SK-MEL-5 (cell line): ENCODE measurements at places on chromosomes 1 and 21.

DNA sequence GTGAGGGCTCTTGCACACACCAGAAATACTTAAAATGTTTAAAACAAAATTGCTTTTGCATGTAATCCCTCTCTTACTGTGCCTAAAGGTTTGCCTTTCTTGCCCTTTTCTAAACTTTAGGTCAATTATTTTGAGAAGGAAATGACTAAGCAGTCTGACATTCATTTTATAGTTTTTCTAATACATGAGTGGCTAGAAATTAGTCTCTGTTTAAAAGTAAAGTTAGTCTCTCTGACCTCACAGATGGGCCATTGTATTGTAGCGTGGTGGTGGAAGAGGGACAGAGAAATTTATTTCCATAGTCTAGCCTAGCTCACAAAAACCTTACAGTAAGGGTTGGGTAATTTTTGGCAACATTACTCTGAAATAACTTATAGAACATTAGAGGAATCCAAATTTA lies 3.6 kb upstream of the COL11A1 start:
- DNase-seq: peak; percentile 76

DNA sequence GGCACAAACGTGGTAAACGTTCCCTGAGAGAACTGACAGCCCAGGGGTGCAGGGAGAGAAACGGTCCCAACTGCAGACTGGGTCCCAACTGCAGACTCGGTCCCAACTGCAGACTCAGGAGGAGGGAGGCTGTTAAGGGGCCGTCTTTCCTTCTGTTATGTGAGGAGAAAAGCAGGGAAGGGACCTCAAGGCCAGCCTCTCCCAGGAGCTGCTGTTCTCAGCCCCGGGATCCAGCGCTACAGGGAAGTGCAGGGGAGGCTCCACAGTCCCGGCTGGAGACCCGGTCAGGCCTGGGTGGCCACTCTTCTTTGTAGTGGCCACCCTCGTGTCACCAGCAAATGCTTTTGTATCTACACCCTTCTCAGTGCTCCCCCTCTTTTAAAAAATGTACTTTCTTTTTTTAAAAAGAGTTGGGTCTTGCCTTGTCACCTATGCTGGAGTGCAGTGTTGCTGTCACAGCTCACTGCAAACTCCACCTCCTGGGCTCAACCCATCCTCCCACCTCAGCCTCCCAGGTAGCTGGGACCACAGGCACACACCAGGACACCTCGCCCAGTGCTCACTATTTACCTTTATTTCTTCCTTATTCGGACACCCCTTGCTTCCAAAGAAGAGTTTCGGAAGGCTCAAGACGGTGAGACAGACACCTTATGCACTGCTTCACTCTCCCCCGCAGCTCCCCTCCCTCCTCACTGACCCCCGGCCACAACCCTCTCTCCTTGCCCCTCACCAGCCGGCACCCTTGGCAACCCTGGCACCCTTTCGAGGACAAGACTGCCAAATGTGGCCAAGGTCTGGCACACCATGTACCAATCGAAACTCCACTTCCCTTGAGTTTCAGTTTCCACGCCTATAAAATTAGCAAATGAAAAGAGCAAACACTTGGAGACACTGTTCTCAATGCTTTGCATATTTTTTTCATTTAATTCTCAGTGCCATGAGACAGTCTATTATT lies 21.8 kb downstream of the CAPN2 start:
- no peak for DNase-seq

- no peak for DNase-seq
Measured at GRCh38 chr1:202014915-202015661, 4.7 kb downstream of the ELF3 start.

- no peak for DNase-seq
Measured at GRCh38 chr1:200479816-200480215, 70.0 kb upstream of the ZNF281 start.

GRCh38 chr1:194184425-194184824 lies 998.0 kb upstream of the B3GALT2 start:
- no peak for DNase-seq

DNA sequence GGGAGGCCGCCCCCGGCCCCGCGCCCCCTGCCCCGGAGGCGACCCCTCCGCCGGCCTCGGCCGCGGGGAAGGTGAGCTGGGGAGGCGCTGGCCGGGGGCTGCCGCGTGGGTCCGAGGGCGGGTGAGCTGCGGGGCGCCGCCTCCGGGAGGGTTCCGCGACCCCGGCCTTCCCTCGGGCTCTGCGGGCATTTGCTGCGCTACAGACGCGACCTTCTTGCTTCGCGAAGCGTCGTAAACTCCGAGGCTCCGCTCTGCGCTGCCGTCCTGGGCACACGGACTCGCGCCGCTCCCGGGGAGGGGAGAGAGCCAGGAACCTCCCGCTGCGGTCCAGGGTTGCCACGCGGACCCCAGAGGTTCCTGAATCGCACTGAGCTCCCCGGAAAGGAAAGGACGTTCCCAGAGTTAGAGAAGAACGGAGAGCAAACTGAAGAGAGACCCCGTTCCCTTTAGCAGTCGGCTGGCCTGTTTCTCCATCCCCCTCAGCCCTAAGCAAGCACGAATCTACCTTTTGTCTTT lies 345 bp downstream of the SLX9 start:
- no peak for DNase-seq

GRCh38 chr21:27639286-27639685 lies 672.4 kb upstream of the ADAMTS5 start:
- DNase-seq: no peak

- DNase-seq: peak; percentile 64
Measured at GRCh38 chr1:43121256-43121900, 50.7 kb downstream of the EBNA1BP2 start.

DNA sequence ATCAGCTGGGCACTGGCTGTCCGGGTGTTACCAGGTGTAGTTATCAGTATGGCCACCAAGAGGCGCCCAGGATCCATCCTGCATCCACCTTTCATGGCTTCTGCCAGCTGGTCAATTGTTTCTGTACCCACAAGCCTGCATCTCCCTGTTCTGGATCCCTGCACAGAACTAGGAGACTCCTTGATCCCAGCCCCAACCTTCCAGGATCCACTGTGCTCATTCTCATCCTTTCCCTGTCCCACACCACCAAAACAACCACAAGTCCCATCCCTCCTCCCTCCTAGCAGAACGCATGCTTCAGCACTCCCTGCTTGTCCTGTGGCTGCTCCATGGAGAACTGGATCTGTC lies 27.2 kb upstream of the FOXE3 start:
- DNase-seq: peak; percentile 78

DNA sequence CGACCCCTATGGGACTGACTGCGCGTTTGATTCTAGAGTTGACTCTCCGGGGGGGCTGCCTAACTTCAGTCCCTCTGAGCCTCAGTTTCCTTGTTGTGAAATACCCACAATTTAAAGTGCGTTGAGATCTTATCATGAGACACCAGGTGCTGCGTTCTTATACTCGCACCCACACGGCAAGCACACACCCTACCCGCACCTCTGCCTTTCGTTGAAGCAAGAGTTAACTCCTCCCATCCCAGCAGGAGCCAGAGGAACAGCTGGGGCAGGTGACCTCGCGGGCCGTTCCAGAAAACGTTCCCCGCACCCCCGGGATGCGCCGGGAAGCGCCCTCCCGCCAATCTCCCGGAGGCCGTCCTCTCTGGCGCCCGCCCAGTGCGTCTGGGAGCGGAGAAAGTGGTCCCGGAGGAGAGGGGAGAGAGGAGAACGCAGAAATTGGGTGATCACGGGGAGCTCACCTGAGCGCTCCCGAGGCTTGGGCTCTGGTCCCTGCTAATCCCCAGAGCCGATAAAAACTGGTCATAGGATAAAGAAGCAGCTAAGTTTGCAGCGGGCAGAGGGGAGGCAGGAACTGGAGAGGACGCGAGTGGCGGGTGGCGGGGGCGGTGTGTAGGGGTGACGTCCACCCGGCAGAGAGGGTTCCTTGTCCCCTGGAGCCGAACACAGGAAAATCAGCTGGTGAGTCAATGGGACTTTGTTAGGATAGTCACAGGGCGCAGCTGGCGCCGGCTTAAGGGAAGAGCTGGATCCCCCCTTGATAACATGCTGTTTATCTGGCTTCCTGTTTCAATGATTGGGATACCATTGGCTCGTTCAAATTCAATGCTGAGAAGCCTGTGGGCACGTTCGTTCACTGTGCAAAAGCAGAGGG lies 869 bp downstream of the NAV1 start:
- DNase-seq: peak; percentile 85

GRCh38 chr1:243846761-243847160 lies 3.3 kb downstream of the AKT3 start:
- no peak for DNase-seq

DNA sequence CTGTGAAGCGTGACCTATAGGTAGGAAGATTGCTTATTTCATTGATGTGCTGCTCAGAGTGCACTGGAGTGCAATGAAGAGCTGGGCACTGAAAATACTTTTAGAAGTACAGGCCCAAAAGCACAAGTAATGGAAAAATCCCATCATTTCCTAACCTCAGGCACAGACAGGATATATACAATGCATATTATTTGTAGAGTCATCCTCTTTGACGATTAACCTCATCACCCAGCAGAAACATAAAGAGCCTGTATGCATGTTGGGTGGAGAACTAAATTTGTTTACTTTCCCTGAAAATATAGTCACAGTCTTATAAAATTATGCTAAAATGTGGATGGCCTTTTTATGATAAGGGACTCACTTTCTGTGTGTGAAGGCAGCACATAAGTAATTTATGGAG lies 98.1 kb downstream of the TNNI3K start:
- DNase-seq: no peak

DNA sequence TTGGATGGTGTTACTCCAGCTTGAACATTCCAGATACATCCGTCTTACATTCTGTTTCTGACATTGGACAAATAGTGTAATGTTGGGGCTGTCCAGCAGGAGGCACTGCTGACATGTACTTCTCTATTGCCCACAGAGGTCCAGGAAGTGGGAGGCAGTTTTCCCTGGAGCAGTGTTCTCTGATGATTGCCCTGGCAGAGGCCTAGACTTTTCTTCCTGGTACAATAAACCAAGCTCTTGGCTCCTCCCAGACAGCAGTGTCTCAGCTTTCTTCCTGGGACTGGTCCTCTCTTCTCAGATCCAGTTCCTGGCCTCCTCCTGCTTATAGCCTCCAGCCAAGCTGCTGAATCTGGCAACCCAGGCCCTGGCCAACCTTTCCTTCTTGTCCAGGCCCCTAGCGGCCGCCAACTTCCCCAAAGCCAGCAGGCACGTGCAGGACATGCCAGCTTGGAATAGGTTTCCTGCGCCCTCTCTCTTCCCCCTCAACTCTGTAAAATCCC lies 14.9 kb upstream of the IFNLR1 start:
- DNase-seq: peak; percentile 90

DNA sequence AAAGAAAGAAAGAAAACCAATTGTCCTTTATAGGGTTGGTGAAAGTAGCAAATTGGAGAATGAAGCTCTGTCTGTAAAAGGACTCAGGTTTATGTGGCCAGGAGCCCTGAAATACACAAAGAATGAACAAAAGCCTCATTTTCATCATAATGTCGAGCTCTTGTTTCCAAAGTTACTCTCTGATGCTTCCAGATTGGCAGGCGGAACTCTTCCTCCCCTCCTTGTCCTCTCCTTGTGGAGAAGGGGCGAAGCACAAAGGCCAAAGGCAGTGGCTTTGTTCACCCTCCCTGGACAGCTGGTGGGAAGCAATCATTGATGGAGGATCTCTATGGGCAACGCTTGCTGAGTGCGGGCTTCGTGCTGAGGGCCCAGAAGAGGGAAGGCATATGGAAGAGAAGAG lies 5.6 kb downstream of the CA6 start:
- peak; percentile 23 for DNase-seq

GRCh38 chr1:87410776-87411480 lies 82.2 kb downstream of the LMO4 start:
- DNase-seq: peak; percentile 75

DNA sequence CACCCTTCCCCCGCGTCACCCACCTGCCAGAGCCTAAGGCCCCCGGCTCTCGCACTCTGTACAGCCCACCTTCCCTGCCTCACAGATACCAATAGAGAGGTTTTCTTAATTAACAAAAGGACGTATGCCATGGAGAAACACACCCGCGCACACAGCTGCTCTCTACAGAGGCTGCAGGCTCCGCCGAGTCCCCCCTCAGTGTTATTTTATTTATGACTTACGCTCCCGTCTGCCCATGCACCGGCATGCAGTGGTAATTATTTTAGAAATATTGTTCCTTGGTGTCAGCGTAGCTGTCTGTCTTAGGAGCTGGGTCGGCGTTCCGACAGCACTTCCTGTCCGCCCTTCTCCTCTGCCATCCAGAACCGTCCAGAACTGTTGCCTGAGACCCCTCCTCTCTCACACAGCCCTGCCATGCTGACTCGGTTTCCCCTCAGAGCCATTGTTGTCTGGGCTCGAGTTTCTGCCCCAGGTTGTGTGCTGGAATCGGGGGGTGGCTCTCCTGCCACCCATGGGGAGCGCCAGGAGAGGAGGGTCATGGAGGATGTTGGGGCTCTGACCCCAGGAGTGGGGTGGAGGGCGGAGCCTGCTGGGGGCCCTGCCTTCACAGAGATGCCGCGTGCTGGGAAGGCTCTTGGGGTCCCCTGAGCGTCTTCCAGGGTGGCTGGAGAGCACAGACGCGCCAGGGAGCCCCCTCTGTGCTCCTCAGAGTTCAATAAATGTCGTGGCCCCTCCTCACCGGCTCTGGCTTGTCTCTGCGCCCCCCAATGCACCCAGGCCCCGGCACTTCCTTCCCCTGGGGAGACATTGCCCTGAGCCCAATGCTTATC lies 39.6 kb upstream of the COL6A1 start:
- DNase-seq: no peak

DNA sequence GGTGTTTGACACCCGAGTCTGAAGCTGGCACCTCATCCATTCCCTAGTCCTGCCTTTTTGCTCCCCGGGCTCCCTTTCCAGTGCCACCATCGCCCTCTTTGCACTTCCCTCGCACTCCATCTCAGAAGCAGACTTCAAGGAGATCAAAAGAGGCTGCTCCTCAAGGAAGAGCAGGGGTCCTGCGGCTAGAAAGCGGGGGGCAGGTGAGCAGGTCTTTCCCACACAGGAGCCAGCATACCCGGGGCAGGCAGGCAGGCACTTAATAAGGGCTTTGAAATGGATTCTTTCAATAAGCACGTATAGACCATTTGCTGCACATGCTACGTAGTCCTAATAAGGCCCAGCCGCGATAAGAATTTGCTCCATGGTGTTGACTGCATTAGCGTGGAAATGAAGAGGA lies 125.9 kb upstream of the PROX1 start:
- no peak for DNase-seq

- DNase-seq: peak; percentile 29
Measured at GRCh38 chr1:203590603-203591002, 36.0 kb upstream of the ATP2B4 start.

GRCh38 chr21:14979264-14979663 lies 85.5 kb downstream of the NRIP1 start:
- DNase-seq: no peak

DNA sequence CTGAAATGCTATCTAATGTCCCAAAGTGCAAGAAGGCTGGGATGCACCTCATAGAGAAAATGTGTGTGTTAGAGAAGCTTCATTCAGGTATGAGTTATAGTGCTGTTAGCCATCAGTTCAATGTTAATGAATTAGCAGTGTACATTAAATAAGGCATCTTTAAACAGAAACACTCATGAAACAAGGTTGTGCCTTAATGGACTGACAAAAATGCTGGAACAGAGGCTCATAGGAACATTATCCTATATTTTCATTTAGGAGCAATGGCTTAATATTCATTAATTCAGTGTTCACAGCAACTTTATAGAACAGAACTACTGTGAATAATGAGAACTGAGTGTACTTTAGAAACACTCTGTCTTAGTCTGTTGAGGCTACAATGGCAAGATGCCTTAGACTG lies 15.2 kb upstream of the FAM89A start:
- no peak for DNase-seq
